ENCODE measurements at places on chromosomes 3 and 15. TPM values are rescaled to one million over a fixed set of nuclear protein-coding genes. Genes with fewer than 3 reads are reported as not detected.

GRCh38 chr15:79031201-79031600 lies 59.4 kb downstream of the RASGRF1 start:
- no peak for DNase-seq
- peaks cover 26% of the 10 kb centered on the region for H3K4me1 ChIP-seq
- H3K27ac ChIP-seq = no peak overlapping the region
- H3K27me3 ChIP-seq = peaks cover 16% of the 10 kb centered on the region
- no peaks in the 10 kb centered on the region for H3K36me3 ChIP-seq

DNA sequence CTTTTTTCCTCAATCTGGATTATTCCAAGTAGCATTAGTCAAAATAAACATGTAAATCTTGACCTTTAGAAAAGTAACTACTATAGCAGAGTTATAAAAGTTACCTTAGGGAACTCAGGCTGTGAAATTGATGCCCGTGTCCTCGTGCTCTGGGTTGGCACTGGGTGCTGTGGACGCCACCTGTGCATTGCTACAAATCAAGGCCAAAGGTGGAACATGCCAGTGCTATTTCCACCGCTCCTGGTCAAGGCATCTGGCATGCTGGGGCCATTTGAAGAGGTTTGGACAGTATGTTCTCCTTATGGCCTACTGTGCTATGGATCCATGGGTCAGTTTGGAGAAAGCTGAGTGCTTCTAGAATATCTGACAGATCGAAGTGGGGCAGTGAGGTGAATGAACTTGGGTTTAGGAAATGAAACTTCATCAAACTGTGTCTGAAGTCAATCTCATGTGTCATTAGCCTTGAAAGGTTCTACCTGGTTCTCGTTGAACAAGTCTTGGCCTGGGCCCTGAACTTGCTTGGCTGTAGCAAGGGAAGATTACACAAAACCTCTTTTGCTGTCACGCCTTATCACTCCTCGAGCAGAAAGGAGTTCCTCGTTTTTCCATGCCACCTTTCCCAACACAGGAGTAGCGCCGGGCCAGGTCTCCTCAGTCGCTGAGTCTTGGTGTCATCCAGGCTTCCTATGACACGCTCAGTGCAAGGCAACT lies 397.6 kb upstream of the RGMA start:
- no peaks in the 10 kb centered on the region for H3K36me3 ChIP-seq
- DNase-seq = no peak
- H3K27ac ChIP-seq = no peak overlapping the region
- no peaks in the 10 kb centered on the region for H3K27me3 ChIP-seq
- no peak overlapping the region for H3K4me3 ChIP-seq

- no peak overlapping the region for H3K4me3 ChIP-seq
- H3K4me1 ChIP-seq = no peaks in the 10 kb centered on the region
- DNase-seq = no peak
- no peaks in the 10 kb centered on the region for H3K36me3 ChIP-seq
- H3K27ac ChIP-seq = no peak overlapping the region
- 0 out of 3 replicates have a peak, but pooled peaks cover 7% of the 10 kb centered on the region for H3K27me3 ChIP-seq
These were observed 104.3 kb upstream of the EOMES start for GRCh38 chr3:27826448-27826847.

GRCh38 chr3:176351408-176351807 lies 845.9 kb downstream of the TBL1XR1 start:
- DNase-seq = no peak
- no peaks in the 10 kb centered on the region for H3K27me3 ChIP-seq

- no peak for DNase-seq
- H3K4me3 ChIP-seq = no peak overlapping the region
- H3K4me1 ChIP-seq = peaks cover 28% of the 10 kb centered on the region
- H3K27me3 ChIP-seq = no peaks in the 10 kb centered on the region
- no peaks in the 10 kb centered on the region for H3K36me3 ChIP-seq
These were observed 1.1 kb downstream of the SPATA12 start for GRCh38 chr3:57061556-57061955.

- no peaks in the 10 kb centered on the region for H3K4me1 ChIP-seq
- peak; percentile 9 for DNase-seq
- no peak overlapping the region for H3K27ac ChIP-seq
- no peak overlapping the region for H3K4me3 ChIP-seq
- no peaks in the 10 kb centered on the region for H3K36me3 ChIP-seq
These were observed 75.9 kb upstream of the TMC3 start for GRCh38 chr15:81449836-81450474.

DNA sequence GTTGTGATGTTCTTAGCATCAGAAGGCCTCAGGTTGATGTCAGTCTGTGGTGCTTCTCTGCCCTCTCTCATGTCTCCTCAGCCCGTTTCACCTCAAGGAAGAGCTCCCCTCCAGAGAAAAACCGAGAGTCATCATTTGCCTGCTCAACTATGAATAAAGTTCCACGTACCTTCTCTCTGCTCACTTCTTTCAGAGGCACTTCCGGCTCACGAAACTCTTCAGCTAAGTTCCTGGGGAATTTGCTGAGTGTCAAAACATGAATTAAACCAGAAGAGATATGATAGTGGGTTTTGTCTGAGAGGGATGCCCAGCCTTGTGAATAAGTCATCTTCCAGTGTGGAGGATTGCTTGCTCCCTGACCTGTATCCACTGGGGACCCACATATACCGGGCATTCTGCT lies 37.7 kb downstream of the CCR4 start:
- no peak overlapping the region for H3K27ac ChIP-seq
- H3K4me3 ChIP-seq = no peak overlapping the region
- no peaks in the 10 kb centered on the region for H3K36me3 ChIP-seq
- peaks cover 6% of the 10 kb centered on the region for H3K4me1 ChIP-seq
- H3K27me3 ChIP-seq = no peaks in the 10 kb centered on the region

DNA sequence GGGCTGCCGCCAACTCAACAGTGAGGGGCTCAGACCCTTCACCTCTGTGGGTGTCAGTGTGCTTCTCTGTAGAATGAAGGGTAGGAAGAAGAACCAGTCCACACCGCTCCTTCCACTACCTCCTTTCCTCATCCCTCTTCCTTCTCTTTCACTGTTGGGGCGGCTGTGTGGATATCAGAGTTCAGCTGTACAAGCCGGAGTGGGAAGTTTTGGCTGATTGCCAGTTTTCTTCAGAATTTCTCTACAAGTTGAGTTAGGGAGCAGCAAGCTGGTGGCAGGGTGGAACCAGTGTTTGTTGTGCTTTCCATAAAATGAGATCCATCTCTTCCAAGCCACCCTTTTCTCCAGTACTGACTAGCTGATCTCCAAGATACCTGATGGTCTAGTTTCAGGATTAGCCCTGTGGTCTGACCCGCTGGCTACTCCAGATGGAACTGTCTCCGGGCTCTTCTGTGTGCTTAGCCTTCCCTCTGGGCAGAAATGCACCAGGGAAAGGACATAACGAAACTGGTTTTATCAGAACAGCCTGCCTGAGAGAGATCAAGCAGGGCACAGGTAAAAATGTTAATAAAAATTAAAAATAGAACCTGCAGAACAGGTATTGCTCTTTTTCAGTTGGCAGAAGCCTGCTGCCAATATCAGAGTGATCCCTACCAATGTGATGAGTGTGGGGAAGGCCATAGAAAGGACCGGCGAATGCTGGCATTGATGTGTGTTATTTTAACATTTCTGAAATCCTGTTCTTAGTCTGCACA lies 169.9 kb upstream of the TSC22D2 start:
- H3K4me3 ChIP-seq = no peak overlapping the region
- no peaks in the 10 kb centered on the region for H3K27me3 ChIP-seq
- H3K27ac ChIP-seq = no peak overlapping the region
- H3K4me1 ChIP-seq = no peaks in the 10 kb centered on the region
- H3K36me3 ChIP-seq = no peaks in the 10 kb centered on the region

DNA sequence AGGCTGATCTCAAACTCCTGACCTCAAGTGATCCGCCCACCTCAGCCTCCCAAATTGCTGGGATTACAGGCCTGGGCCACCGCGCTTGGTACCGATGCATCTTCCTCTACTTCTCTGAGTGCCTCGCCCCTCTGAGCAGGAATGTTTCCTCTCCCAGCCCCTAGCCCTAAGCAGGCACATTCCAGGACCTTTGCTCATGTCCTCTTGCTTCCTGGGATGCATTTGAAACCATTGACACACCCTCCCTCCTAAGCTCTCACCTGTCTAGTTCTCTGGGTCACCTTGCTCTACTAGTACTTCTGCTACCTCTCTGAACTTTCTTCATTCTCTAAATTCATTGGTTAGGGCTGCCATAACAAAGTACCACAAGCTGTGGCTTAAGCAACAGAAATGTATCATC lies 17.9 kb upstream of the UACA start:
- no peaks in the 10 kb centered on the region for H3K27me3 ChIP-seq
- DNase-seq = no peak
- H3K27ac ChIP-seq = no peak overlapping the region
- no peak overlapping the region for H3K4me3 ChIP-seq

GRCh38 chr15:91572110-91572509 lies 281.4 kb upstream of the SLCO3A1 start:
- no peaks in the 10 kb centered on the region for H3K36me3 ChIP-seq
- no peak overlapping the region for H3K4me3 ChIP-seq
- H3K27ac ChIP-seq = no peak overlapping the region
- H3K27me3 ChIP-seq = no peaks in the 10 kb centered on the region

DNA sequence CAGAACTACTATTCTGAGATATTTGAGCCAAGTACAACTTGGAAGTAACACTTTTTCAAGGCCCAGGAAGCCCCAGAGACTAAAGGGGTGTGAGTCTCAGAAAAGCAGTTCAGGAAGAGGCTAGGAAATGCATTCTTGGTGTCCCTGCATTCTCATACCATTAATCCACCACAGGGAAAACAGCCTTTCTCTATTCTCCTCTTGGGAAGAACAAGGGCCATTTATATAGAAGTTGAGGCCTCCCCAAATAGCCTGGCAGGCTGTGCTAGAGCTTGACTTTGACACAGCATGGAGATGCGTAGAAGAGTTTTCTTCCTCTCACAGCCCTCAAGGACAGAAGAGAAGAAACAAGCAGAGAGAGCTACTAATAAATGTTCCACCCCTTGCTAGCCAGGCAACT lies 5.5 kb upstream of the NR2C2 start:
- H3K27ac ChIP-seq = no peak overlapping the region
- H3K4me1 ChIP-seq = peaks cover 52% of the 10 kb centered on the region
- H3K27me3 ChIP-seq = no peaks in the 10 kb centered on the region
- H3K4me3 ChIP-seq = no peak overlapping the region
- DNase-seq = no peak

DNA sequence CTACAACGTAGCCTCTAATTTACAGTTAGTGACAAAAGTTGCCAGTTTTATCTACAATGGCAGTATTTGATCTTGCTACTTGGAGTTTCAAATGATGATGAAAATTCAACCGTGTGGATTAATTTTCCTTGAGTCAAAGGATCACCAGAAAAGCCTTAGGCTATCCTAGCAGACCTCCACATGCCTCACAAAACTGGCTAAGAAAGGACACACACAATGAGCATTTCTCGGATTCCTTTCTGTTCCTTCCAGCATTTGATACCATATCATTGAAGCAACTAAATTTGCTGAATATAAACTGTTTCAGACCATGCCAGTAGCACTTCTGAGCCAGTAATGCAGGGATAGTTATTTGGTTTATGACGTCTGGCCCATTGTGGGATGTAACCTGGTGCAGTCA lies 587.4 kb upstream of the MDFIC2 start:
- no peak overlapping the region for H3K4me3 ChIP-seq
- no peak overlapping the region for H3K27ac ChIP-seq
- no peaks in the 10 kb centered on the region for H3K36me3 ChIP-seq
- no peak for DNase-seq
- H3K4me1 ChIP-seq = no peaks in the 10 kb centered on the region

MELTF gene
- total RNA-seq = 3.2 TPM

LRRC2 gene
- total RNA-seq = 0.27 TPM

MCF2L2 gene
- total RNA-seq = not detected

CASR gene
- not detected for total RNA-seq

Measured in HepG2 (cell line).